ENCODE measurements at places on chromosomes 3 and 15.

GRCh38 chr15:67745073-67746006, 80.0 kb upstream of the SKOR1 start:
- DNase-seq = no peak

- no peak for DNase-seq
Measured at GRCh38 chr3:159672728-159673688, 315.6 kb upstream of the IL12A start.

GRCh38 chr3:71104121-71104541, 479.4 kb downstream of the FOXP1 start:
- no peak for DNase-seq

DNA sequence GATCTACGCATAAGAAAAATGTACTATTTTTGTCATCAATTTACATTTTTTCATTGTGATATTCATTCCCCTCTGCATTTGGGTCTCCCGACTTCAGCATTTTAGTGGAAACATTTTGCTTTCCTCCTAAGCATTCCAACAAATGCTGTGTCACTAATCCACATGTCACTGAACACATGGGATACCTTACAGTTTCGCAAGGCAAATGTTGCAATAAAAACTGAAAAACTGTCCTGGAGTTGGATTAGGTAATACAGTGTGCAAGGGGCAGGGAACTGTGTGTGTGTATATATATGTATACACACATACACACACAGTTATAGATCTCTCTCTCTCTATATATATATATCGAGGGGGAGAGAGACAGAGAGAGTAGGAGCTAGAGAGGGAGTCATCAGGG, 632.2 kb downstream of the MAGI1 start:
- no peak for DNase-seq

DNA sequence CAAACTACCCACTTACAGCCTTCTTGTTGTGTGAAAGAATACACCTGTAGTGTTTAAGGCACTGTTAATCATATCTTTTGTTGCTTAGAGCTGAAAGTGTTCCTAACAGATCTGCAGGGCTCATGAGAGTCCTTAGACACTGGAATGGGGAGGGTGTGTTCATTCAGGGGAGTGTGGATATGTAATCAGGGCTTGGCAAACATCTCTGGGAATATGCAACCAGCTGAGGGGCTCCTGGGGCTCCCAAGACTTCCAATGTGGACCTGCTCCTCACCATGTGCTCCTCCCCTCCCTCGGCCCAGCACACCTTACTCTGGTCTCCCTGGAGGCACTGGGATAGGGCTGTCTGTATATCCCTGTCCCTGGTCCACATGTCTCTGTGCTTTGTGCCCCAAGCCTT, 30.3 kb upstream of the MFSD1 start:
- no peak for DNase-seq

- peak; percentile 36 for DNase-seq
Measured at GRCh38 chr3:63967675-63968611, 55.4 kb downstream of the PSMD6 start.

DNA sequence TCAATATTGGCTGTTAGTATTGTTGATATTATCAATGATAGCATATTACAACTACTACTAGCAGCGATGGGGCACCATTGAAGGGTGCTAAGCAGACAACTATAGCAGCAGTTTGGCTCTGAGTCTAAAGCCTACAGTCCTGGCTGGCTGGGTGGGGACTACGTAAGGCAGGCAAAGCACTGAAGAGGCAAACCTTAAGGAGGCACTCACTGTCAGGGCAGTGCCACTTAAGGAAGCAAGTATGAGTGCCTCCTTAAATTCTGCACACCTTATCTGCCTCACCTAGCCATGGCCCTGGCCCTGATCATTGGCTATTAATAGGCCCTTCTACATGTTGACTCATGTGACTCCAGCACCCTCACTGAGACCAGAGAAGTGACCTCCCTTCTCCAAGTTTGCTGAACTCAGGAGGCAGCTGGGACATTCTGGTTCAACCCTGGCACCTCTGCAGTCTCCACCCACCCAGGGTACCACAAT, 20.6 kb downstream of the CDCP1 start:
- no peak for DNase-seq

GRCh38 chr3:66561367-66561766, 60.5 kb upstream of the LRIG1 start:
- DNase-seq = no peak

GRCh38 chr15:70210076-70210475, 112.4 kb upstream of the TLE3 start:
- no peak for DNase-seq

DNA sequence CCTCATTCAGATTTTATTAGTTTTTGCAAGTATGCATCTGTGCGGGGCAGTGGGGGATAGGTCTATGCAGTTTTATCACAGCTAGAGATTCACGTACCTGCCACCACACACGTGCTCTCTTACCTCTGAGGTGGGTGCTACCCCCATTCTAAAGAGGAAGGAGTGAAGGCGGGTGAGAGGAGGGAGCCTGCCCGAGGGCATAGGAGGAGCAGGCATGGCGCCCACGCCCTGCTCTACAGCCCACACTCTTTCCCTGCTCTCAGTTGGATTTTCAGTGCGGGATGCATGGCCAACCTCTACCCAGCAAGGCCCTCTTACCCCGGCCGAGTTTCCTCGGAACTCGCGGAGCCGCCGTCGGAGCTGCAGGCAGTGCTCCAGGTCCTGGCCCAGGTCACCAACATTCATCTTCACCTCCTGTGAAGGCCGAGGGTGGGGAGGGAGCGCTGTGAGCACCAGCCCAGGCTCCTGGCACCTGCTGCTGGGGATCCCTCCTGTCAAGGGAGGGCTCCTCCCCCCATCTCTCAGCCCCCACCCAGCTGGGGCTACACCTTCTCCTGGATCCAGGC, 26.9 kb downstream of the PLA2G4B start:
- no peak for DNase-seq

DNA sequence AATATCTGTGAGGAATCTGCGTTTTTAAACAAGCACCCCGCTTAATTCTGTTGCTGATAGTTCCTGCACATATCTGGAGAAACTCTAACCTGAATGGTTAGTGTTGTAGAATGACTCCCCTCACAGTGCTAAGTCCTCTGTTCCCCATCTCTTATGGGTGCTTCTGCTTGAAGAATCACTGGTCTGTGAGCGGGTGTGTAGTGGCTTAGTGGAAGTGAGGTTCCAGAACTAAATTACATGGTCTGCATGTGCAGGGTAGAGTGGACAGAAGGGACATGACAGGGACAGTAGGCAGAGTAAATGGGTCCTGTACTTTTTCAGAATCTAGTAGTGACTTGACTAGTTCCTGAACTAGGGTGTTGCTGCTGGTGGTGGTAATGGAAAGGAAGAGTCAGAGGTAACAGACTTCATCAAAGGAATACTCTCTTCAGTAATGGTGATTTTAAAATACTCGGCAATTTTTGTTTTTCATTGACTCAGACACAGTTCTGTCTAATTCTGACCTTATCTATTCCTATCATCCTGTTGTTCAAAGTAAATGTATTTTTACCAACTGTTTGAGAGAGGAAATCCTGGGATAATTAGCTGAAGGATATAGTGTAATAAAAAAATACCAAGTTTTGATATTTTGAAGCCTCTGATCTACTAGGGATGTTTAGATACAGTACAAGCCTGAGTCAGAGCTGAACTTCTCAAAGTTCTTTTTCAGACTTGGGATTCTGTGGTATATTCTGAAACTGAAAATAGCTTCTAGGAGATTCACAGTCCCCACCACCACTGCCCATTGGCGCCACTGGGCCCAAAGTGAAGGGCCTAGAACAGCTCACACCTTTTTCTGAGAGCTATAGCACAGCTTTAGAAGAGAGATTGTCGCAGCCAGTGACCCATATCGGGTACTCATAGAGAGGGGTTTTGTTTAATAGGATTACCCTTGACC, 55.5 kb downstream of the FNDC3B start:
- peak; percentile 11 for DNase-seq

DNA sequence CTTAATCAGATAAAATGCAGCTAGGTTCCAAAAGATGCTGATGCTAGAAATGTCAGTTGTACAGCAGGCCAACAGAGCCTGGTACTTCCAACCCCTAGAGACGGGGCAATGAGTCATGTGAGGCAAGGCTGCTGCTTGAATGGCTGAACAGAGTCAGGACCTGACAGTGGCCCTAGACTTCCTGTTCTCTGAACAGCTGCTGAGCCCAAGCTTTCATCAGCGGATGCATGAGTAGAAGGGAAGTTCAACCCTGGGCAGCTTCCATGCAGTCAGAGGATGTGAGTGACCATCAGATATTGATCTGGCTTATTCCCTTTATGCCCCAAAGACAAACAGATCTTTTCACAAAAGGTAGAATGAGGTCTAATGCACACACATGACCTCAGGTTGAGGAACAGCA, 282.9 kb upstream of the COL8A1 start:
- no peak for DNase-seq

DNA sequence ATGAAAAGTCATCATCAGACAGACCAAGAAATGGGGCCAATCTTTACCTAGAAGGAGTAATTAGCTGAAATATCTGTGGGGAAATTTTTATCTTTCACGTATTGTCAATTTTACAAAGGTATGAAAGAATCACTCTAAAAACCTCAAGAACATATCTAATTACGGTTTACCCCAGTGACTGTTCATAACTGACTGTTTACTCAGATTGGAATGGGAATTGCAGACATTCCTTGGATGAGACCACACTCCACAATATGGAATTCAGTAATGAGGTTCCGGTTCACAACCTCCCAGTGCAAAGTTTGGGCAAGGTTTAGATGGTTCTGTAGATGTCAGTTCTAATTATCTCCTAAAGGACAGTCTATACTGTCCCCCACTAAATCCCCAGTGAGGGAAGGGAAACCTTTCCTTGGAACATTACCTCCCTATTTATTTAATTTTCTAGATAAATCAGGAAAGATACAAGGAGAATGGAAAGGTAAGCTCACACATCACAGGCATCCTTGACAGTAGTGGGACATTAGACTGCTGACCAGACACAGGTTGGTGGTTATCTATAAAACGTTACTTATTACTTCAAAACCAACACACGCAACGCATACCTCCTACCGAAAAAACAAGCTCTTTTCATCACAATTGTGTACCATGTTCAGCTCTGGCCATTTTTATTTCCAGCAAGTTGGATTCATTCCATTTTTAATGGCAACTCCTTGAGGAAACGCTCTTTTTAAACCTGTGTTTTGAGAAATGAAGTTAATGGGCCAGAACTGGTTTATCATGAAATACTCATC, 129.9 kb downstream of the RORA start:
- no peak for DNase-seq

DNA sequence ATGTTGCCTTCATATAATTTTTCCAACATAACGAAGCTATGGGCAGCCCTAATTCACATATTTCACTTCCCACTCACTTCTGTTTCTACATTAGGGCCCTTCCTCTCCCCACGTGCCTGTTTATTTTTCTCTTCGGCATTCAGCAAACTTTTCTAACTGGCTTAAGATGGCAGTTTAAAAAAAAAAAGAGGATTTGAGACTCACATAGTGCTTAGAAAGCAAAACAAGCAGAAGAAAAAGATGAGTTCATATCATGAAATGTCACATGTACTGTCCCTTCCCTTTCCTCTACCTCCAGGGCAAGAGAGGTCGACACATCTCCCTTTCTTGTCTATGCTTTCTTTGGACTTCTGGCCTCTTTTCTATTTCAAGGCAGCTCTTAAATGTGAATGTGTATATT, 30.6 kb downstream of the SLC49A4 start:
- DNase-seq = no peak

- DNase-seq = no peak
Measured at GRCh38 chr3:27805282-27805681, 83.2 kb upstream of the EOMES start.

DNA sequence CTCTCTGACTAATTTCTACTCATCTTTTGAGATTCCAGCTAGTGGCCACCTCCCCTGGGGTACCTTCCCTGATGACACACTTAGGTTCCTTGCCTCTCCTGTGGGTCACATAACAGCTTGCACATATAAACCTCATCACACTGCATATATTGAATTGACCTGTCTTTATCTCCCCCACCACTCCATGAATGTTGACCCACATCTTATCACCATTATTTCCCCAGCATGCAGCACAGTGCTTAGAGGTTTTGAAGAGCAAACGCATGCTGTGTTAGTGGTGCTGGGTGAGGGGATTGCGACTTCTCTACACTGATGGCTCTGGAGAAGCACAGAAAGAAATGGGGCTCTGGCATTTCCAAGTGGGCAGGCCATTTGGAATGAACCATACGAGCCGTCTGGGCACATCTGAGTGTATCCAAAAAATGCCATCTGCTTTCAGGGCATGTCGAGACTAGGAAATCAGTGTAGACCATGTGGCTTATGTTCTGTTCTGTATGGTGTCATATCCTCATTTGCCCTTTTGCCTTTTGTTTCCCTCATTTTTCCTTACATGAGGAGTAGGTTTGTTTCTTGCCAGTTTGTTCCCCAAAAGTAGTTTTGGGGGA, 333.2 kb upstream of the TRIM42 start:
- DNase-seq = no peak

- no peak for DNase-seq
Measured at GRCh38 chr3:112371569-112371968, 38.6 kb downstream of the CD200 start.

- DNase-seq = no peak
Measured at GRCh38 chr3:37130984-37131859, 43.2 kb downstream of the LRRFIP2 start.

DNA sequence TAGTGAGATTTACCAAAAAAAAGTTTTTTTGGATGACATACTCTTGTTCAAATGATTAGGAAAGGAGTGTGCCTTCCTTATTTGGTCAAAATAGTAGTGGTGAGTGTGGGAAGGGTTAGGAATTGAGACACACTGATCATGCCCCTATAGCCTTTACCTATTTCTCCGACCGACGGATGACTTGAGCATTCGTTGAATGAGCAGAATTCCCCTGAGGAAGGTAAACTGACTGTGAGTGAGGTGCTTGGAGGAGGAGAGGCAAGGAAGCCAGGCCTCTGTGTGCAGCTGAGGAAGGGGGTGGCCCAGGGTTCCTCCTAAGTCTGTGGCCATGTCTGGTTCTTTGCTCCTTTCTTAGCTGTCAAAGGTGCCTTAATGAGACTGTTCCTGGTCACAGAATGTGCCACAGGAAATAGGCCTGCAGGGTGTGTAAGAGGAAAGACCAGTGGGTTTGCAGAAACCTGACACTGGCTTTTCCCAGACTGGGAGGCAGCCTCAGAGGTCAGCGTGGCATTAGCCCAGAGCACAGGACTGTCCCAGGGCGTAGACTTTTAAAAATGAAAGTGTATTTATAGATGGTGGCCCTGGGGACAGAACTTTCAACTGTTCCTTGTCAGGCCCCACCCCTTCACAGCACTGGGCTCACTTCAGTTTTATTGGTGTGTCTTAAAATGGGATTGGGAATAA, 307.7 kb upstream of the C2CD4B start:
- no peak for DNase-seq

DNA sequence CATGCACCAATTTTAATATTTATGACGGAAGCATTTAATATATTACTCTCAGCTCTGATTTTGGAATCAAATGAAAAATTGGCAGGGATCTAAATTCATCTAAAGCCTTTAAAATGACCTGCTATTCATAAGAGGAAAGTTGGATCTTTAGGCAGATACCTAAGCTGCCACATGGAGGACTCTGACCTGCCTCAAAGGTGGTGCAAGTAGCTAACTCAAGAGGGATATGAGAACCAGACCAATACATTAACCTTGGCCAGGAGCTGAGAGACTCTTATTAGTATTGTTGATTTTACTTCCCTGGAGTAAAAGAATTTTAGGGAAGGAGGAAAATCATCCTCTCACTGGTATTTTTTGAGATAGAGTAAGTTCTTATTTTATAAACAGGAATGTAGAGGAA, 17.7 kb downstream of the ZNF654 start:
- no peak for DNase-seq

- DNase-seq = no peak
Measured at GRCh38 chr3:94544131-94544789, 481.4 kb downstream of the NSUN3 start.

Data from CD4-positive, alpha-beta T cell treated with Interleukin-1 beta for 1 hour (primary cell).